Fibroblast of mammary gland (primary cell): ENCODE measurements at places on chromosomes 3 and 15.

- DNase-seq, result no peak
These were observed 719 bp downstream of the FEZF2 start for GRCh38 chr3:62372621-62373041.

- DNase-seq, result peak; percentile 68
These were observed 42.5 kb upstream of the ABHD10 start for GRCh38 chr3:111936191-111936841.

DNA sequence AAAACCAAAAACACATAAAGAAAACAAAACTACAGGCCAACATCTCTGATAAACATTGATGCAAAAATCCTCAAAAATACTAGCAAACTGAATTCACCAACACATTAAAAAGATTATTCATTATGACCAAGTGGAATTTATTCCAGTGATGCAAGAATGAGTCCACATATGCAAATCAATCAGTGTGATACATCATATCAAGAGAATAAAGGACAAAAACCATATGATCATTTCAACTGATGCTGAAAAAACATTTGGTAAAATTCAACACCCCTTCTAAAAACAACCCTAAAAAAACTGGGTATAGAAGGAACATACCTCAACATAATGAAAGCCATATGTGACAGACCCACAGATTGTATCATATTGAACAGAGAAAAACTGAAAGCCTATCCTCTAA, 265.6 kb upstream of the DCBLD2 start:
- DNase-seq, result peak; percentile 63

- no peak for DNase-seq
These were observed 9.7 kb upstream of the SCAANT1 start for GRCh38 chr3:63921741-63922482.

DNA sequence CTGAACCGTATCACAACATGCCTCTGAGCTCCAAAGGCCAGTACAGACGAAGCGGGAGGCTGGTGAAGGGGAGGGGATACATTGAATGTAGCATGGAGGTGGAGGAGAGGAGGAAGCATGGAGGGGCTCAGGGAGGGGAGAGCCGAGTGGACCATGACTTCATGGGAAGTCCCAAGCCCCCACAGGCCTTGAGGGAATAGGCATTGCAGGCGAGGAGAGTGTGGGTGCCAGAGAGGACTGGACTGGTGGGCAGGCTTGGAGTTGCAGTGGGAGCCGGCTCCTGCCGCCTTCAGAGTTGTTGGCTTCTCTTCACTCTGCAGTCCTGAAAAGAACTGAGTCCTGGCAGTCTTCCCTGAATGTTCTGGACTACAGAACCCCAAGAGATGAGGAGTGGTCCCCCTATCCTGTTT, 3.3 kb upstream of the RNU6-1 start:
- no peak for DNase-seq

- peak; percentile 86 for DNase-seq
These were observed 11.5 kb upstream of the CMTM8 start for GRCh38 chr3:32226875-32227500.

- no peak for DNase-seq
These were observed 478.6 kb downstream of the FOXP1 start for GRCh38 chr3:71104976-71105375.

DNA sequence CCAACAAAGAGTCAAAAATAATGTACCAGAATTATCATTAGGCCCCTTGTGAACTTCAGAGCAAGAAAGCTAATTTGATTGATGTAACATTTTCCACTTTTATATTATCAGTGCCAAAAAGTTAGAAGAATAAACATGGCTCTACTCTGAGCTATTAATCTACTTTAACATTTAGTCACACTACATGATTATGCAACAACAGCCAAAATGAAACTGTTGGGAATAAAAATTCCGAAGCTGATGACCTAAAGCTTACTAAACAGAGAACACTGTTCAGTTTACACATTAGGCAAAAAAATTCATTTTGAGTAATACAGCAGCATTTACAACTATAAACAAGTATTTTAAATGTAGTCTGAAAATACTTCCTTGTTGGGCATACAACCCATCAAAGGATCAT, 1134.1 kb downstream of the EPHA3 start:
- DNase-seq, result peak; percentile 11

- DNase-seq, result no peak
These were observed 95.5 kb downstream of the ST6GAL1 start for GRCh38 chr3:187025656-187026316.

- no peak for DNase-seq
These were observed 230.9 kb upstream of the EIF1B start for GRCh38 chr3:40078590-40078989.

DNA sequence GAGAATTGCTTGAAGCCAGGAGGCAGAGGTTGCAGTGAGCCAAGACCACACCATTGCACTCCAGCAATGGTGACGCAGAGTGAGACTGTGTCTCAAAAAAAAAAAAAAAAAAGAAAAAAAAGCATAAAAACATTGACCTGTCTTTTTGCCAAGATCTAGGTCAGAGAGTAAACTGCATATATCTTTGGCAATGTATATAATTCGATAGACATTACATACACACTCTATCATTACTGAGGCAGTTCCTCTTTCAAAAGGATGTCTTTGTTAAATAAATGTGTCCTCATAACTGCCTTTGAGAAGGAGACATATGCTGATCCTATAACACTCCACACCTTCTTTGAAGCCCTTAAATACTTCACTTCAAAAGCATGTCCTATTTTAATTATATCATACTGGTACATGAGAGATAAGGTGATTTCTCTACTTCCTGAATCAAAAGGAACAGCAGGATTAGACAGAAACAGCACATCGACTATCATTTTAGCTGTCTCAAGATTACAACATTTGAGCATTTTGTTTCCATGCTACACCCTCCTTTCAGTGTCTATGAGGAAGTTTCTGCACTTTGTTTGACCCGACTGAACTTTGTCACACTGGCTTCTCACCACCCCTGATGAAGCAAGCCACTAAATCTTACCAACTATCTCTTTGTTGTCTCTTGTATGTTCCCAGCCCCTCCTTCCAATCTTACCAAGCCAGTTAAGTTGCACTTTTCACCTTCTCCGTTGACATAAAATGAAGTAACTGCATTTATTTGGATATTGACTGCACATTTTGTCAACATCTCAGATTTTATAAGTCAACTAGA, 335.8 kb downstream of the MECOM start:
- DNase-seq, result no peak

GRCh38 chr3:129605203-129605921, 1.1 kb downstream of the PLXND1 start:
- DNase-seq, result peak; percentile 41

- no peak for DNase-seq
These were observed 64.4 kb downstream of the DNAJB8 start for GRCh38 chr3:128402319-128402718.

DNA sequence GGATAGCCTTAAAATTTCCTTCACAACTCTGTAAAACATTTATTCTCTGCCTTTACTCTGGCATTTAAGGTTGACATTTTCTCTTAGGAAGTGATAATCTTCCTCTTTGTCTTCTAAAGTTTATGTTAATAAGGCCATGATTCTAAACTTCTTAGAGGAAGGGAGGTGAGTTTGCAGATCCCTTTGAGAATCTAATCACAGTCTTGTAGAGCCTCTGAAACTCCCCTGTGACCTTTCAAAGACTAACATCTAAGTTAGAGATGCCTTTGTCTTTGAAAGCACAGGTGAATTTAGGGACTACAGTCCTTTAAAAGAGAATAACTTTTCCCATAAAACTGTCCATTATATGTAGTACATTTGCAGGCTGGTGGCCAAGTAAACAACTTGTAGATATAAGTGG, 115.1 kb downstream of the PLCL2 start:
- DNase-seq, result no peak

GRCh38 chr3:66494959-66495667, 5.7 kb downstream of the LRIG1 start:
- no peak for DNase-seq

GRCh38 chr15:50355619-50355905, 564 bp upstream of the GABPB1 start:
- DNase-seq, result no peak

GRCh38 chr15:69797615-69798014, 300.1 kb downstream of the TLE3 start:
- no peak for DNase-seq

GRCh38 chr15:87167055-87167454, 1087.4 kb downstream of the AGBL1 start:
- no peak for DNase-seq

GRCh38 chr3:25007974-25008658, 419.9 kb upstream of the RARB start:
- DNase-seq, result peak; percentile 61

- DNase-seq, result no peak
These were observed 25.2 kb upstream of the CLSTN2 start for GRCh38 chr3:139909811-139910210.

GRCh38 chr3:78277801-78278200, 1237.9 kb downstream of the ROBO2 start:
- no peak for DNase-seq

DNA sequence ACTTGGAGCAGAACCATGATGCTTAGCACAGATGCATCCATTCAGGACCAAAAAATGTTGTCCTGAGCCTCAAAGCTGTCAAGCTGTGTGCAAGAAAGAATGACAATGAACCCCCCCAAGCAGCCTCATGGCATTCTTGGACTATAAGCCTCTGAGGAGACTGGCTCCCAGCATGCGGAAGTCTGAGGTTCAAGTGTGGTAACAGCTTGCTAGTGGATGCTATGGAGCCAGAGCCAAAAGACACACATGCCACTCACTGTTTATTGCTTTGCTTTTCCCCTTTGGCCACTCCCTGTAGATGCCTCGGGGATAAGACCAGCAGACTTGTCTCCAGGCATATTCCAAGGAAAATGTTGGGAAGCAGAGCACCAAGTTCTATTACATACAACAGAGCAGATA, 38.2 kb upstream of the SNRK start:
- no peak for DNase-seq

- no peak for DNase-seq
These were observed 346.8 kb downstream of the SOX2 start for GRCh38 chr3:182058488-182058887.

- no peak for DNase-seq
These were observed 169.8 kb upstream of the ROBO1 start for GRCh38 chr3:79937567-79937966.

GRCh38 chr15:73959012-73959581, 32.8 kb downstream of the LOXL1 start:
- DNase-seq, result no peak

GRCh38 chr3:186330772-186331460, 31.1 kb downstream of the DGKG start:
- no peak for DNase-seq

DNA sequence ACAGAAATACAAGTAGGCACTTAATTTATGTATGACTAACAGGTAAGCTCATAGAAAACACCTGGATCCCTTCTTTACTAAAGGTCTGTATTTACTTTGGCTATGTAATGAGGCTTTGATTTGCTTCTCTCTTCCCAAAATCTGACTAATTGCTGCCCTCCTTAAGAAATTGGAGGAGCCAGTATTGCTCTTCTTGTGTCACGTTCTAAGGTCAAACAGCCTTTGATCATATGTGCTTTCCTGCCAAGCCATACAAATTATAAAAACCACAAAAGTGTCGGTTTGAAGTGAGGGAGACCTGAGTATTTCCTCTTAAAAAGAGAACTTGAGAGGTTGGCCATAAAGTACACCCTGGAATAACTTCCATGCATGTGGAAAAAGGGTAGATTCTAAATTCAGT, 112.1 kb upstream of the MB21D2 start:
- DNase-seq, result no peak

DNA sequence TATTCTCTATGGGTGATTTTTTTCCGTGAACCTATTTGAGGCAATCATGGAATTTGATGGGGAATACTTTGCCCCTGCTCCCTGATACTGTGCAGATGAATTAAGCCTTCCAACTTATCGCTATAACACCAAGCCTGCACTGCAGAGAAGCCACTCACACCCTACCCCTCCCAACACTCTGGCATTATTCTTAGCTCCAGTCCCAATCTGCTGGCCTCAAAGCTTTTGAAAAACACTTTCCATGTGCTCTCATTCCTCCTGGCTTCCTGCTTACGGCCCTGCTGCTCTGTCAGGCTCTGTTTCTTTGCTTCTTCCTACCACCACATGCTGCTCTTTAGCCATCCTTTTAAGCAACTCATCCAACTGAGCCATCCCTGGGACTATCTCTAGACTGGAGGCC, 327.8 kb upstream of the SLCO3A1 start:
- DNase-seq, result no peak

DNA sequence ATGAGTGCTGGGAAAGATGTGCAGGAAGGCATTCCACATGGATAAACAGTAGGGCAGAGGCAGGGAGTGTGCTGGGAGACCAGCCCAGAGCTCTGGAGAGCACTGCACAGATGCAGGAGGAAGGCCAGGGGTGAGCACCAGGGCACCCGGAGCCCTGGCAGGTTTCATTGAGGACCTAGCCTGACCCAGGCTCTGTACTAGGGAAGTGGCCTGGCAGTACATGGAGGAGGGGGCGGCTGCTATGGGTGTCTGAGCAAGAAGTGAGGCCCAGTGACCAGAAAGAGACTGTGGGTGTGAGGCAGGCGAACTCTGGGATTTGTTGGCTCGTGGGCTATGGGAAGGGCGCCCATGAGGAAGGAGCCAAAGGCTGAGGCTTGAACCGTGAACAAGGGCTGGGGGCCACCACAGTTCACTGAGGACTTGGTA, 139.1 kb downstream of the DNAJB8 start:
- no peak for DNase-seq

- DNase-seq, result peak; percentile 61
These were observed 34.3 kb downstream of the TMEM44 start for GRCh38 chr3:194598771-194599557.

- peak; percentile 75 for DNase-seq
These were observed 17.7 kb upstream of the NR2F2 start for GRCh38 chr15:96312641-96313335.

GRCh38 chr3:157093096-157093495, 66.9 kb downstream of the CCNL1 start:
- DNase-seq, result no peak

GRCh38 chr3:70072180-70072579, 72.6 kb downstream of the SAMMSON start:
- no peak for DNase-seq

GRCh38 chr3:190385731-190386688, 2.0 kb upstream of the CLDN16 start:
- DNase-seq, result peak; percentile 99
